ENCODE measurements at places on chromosomes 4 and X.

DNA sequence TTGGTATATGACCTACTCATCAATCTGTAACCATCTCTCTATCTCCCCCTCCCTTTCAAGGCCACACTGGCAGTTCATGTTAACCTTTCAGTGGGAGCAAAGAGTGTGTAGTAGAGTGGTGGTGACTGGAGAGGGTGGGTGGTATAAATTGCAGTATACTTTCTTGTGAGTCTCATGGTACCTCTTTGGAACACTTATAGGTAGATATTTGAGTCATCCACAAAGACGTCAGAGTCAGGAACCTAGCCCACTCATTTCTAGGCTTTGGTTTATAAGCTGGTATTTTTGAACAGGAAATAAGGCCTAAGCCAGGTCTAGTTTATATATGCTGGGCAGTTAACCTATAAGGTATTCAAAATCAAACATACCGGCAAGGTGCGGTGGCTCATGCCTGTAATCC, 36.3 kb downstream of the RLIM start:
- DNase-seq = no peak

GRCh38 chr4:67071641-67072040, 473.7 kb downstream of the CENPC start:
- no peak for DNase-seq

DNA sequence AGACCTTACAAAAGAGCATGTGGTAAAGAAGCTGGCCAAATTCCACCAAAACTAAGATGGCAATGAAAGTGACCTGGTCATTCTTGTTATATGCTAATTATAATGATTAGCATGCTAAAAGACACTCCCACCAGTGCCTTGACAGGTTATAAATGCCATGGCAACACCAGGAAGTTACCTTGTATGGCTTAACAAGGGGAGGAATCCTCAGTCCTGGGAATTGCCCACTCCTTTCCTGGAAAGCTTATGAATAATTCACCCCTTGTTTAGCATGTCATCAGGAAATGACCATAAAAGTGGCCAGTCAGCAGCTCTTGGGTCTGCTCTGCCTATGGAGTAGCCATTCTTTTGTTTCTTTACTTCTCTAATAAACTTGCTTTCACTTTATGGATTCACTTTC, 87.9 kb downstream of the UPRT start:
- DNase-seq = no peak

- DNase-seq = no peak
These were observed 14.0 kb upstream of the HSFX1 start for GRCh38 chrX:149759824-149760223.

- no peak for DNase-seq
These were observed 671.7 kb upstream of the NR3C2 start for GRCh38 chr4:149113804-149114430.

DNA sequence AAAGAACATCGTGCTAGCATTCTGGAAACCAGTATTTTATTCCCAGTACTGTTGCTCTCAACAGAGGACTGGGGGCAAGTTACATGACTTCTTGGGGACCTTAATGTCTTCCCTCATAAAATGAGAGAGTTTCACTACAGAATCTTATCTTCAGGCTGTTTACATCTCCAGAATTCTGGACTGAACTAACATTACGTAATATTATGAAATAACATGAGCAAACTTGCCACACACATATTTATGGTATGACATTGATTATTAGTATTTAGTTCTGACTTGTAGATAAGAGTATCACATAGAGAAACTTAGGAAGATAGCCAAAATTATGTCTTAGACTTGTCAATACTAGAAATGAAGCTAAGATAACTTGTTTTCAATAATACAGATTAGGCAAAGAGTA, 68.0 kb downstream of the NFKB1 start:
- DNase-seq = no peak

DNA sequence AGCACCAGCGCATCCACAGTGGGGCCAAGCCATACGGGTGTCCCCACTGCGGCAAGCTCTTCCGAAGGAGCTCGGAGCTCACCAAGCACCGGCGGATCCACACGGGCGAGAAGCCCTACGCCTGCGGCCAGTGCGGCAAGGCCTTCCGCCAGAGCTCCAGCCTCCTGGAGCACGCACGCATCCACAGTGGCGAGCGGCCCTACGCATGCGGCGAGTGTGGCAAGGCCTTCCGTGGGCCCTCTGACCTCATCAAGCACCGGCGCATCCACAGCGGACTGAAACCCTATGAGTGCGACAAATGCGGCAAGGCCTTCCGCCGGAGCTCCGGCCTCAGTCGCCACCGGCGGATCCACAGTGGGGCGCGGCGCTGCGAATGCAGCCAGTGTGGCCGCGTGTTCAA, 13.6 kb downstream of the ZNF275 start:
- DNase-seq = no peak

GRCh38 chr4:158622251-158622650, 49.4 kb downstream of the C4orf46 start:
- no peak for DNase-seq

DNA sequence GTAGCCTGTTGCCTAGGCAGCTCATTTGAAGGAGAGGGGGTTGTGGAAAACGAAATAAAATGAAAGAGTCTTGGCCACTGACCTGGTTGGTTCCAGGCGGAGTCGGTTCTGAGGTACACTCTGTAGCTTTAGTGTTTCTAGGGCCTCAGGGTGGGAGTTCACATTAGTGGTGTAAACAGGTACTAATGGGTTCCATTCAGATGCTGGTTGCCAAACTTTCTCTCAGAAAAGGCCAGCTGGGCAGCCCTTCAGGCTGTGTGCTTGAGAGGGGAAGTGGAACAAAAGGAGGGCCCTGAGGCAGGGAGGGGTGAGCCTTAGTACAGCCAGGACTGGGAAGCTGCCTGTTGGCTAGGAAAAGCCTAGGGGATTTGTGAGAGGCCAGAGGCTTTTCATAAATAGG, 24.8 kb downstream of the NHSL2 start:
- no peak for DNase-seq

DNA sequence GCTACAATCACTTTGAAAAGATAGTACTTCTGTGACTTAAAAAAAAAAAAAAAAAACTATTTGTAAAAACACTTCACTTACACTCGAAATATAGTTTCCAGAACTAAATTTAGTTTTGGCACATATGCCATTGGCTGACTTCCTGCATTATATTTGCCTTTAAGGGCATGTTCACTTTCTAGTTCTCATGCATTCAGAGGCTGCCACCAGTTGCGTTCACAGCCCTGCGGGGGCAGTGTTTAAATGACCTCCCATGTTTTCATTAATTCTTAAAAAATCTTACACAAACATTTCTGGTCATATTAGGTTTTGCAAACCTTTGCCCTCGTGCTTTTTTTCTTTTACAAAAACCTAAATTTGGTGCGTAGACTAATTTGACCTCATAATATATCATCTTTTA, 12.4 kb upstream of the ARHGAP6 start:
- DNase-seq = no peak
